ENCODE measurements at places on chromosomes 7 and 10. TPM values are rescaled to one million over a fixed set of nuclear protein-coding genes. Genes with fewer than 3 reads are reported as not detected.
A peak's percentile ranks its signal among the peaks of the same experiment; 100 is the strongest.

GRCh38 chr7:44057181-44057848 lies 8.1 kb downstream of the PGAM2 start:
- DNase-seq = no peak

Gene HTR5A
- not detected for total RNA-seq

GRCh38 chr10:5620966-5621365 lies 45.4 kb downstream of the ASB13 start:
- DNase-seq = no peak

Gene ZNF746
- 24.3 TPM for total RNA-seq

- no peak for DNase-seq
These were observed 324.9 kb downstream of the AGMO start for GRCh38 chr7:15236952-15237351.

DNA sequence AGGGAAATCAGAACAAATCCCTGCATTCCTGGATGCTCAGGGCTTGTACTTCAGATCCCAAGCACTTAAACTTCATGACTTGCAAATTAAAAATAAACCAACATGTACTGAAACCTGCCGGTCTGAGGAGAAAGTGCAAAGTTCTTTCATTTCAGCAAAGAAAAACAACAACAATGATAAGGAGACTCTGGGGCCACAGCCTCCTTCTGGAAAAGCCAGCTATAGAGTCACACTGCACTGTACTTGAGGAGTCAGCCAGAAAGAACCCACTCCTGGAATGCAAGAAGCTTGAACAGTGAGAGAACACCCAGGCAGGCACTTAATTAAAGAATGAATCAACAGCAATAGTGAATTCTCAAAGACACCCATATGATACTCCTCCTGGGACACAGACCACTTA lies 49.7 kb upstream of the TM9SF3 start:
- no peak for DNase-seq

Gene NEUROD6
- total RNA-seq = not detected

- DNase-seq = no peak
These were observed 172.8 kb upstream of the AGK start for GRCh38 chr7:141378405-141378804.

DNA sequence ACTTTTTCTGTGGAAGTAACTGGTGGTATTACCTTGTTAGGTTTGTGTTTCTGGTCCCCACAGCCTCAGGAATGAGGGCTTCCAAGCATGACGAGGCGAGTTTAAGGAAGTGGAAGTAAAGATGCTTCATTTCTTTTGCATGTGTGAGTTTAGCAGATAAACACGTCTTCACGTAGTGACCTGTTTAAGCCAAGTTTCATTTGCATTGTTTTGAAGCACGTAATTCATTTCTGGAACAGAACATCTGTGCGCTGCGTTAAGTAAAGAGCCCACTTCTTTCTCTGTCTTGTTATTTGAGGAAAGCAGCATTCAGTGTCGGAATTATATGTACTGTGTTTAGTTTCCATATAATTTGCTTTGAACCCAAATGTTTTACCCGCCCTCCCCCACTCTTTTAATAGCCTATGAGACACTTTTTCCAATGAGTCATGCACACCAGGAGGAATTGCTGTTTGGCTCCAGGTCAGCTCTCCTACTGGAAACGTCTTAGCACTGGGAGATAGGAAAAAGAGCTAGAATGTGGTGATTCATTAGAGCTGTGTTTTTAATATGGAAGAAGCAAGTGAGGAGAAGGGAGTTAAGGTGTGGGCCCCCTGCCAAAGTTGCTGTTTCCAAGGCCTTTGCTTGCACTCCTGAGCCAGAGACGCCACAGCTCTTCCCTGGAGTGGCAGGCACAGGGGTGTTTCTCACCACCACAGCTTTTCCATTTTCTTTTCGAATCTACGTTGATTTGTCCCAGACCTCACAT lies 36.7 kb downstream of the BTBD16 start:
- peak; percentile 99 for DNase-seq

Gene DMBT1
- not detected for total RNA-seq

GRCh38 chr7:12930534-12930933 lies 243.1 kb downstream of the ARL4A start:
- no peak for DNase-seq

- DNase-seq = no peak
These were observed 146.8 kb downstream of the FZD1 start for GRCh38 chr7:91411060-91411459.

Gene ALDH18A1
- 110 TPM for total RNA-seq

Gene ZFAND2A
- 27.7 TPM for total RNA-seq

DNA sequence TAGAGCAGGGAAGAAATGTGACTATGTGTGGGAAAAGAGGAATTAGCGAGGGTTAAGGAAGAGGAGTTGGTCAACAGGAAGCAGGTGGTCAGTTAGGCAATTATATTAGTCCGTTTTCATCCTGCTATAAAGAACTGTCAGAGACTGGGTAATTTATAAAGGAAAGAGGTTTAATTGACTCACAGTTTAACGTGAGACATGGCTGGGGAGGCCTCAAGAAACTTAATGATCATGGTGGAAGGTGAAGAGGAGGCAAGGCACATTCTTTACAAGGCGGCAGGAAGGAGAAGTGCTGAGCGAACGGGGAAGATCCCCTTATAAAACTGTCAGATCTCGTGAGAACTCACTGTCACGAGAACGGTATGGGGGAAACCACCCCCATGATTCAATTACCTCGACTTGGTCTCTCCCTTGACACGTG lies 35.0 kb downstream of the RAMP3 start:
- peak; percentile 13 for DNase-seq

GRCh38 chr10:97975598-97975997 lies 54.8 kb downstream of the CRTAC1 start:
- no peak for DNase-seq

Gene LEP
- not detected for total RNA-seq

GRCh38 chr7:69465262-69465661 lies 133.0 kb upstream of the AUTS2 start:
- DNase-seq = no peak

Gene CFTR
- not detected for total RNA-seq

Gene VAX1
- not detected for total RNA-seq

DNA sequence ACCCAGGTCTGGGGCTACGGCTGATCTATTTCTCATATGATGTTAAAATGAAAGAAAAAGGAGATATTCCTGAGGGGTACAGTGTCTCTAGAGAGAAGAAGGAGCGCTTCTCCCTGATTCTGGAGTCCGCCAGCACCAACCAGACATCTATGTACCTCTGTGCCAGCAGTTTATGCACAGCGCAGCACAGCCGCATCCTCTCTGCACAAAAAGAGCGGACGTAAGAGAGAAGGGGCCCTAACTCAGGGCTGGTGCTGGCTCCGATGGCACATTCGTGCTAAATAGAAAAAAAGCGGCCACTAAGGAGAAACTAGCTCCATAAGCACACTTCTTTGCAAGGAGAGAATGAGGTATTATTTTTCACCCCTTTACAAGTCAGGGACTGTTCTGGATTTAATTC lies 28.3 kb upstream of the PRSS1 start:
- DNase-seq = no peak

Gene MARVELD1
- 24.4 TPM for total RNA-seq
